Fibroblast of skin of abdomen (primary cell): ENCODE measurements at places on chromosomes 1 and 21.

DNA sequence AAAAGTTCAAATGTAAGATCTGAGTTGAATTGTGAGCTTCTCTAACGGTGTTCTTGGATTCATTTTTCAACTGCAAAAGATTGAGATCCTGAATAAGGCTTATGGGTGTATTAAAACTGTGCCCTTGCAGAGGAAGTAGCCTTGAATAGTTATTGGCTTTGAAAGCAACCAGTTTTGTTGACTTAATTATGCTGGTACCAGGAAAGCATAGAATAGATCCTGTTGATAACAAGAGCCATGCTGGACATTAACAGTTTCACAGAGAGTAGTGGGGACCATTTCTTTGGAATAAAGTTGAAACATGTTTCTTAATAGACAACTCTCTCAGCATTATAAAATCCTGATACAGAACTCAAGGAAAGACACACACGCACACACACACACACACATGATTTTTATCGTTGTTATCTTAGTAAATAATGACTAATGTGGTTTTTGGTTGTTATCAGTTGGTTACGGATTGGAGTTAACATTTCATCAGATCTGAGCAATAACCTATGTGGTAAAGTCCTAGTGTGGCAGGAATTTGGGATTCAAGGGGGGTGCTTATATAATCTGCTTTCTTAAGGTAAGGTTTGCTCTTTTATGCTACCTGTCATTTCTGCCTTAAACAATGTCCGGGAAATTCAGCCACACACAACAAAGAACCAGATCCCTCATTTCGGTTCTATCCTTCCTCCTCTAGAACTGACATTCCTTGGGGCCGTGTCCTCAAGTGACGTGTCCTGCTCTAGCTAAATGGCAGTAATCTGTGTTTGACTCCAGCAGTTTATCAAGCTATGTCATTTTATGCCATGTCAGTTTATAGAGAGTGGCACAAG is 330.9 kb downstream of the CHRM3 start:
- no peak for DNase-seq

GRCh38 chr1:88673446-88673845 is 10.6 kb upstream of the PKN2 start:
- DNase-seq, result no peak

DNA sequence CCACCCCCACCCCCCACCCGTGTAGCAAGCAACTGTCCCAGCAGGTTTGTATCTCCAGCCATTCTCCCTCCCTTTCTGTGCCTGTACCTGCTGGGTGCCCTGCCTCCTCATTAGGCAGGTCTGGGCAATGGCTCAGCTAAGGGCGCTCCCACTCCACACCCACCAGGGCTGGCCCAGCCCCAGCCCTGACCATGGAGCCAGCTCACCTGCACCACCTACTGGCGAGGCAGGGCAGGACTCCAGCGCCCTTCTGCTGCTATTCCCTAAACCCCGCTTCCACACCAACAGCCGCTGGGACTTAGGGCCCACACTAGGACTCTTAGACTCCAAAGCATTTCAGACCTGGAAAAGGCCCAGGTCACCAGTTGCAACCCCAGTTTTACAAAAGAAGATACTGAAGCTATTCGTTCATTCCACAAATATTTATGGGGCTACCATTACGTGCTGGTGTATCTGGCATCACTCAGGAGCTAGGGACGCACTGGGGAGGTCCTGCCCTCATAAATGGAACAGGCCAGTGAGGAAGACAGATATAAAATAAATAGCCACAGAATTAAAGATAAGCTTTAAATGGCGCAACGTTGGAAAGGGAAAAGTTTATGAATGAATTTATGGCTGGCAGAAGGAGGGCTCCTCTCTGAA is 24.0 kb downstream of the PGLYRP3 start:
- DNase-seq, result no peak

GRCh38 chr1:61121631-61122030 is 39.3 kb downstream of the NFIA start:
- DNase-seq, result no peak

- DNase-seq, result no peak
These were observed 74.0 kb upstream of the ARHGEF16 start for GRCh38 chr1:3380469-3380868.

- DNase-seq, result no peak
These were observed 79.0 kb downstream of the CD58 start for GRCh38 chr1:116491700-116492357.

GRCh38 chr1:183004141-183004540 is 19.1 kb upstream of the LAMC1 start:
- no peak for DNase-seq

DNA sequence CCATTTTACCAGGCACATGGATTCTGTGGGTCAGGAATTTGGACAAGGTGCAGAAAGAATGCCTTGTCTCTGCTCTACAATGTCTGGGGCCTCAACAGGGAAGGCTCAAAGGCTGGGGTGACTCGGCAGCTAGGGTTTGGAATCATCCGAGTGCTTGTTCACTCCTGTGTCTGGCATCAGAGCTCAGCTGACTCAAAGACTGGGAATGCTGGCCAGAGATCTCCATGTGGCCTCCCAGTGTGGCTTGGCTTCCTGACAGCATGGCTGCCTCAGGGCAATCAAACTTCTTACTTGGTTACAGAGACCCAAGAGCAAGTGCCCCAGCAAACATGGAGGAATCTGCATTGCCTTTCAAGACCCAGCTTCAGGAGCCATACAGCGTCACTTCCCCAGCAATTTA is 110.5 kb downstream of the TOMM20 start:
- DNase-seq, result peak; percentile 99

DNA sequence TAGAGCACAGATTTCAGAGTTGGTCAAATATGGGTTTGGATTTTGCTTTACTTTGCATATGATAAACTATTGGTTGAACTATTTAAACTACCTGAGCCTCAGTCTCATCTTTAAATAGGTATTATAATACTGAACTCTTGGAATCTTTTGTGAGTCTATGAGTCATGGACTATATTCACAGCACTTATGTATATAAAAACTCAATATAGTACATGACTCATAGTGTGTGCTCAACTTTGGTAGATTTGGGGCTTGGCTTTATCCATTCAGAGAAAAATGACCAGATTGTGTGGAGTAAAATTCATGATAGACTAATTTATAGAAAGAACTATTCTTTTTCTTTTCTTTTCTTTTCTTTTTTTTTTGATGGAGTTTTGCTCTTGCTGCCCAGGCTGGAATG is 28.7 kb downstream of the FCRL3 start:
- no peak for DNase-seq

- peak; percentile 59 for DNase-seq
These were observed 109.4 kb downstream of the KIF26B start for GRCh38 chr1:245264226-245264625.

DNA sequence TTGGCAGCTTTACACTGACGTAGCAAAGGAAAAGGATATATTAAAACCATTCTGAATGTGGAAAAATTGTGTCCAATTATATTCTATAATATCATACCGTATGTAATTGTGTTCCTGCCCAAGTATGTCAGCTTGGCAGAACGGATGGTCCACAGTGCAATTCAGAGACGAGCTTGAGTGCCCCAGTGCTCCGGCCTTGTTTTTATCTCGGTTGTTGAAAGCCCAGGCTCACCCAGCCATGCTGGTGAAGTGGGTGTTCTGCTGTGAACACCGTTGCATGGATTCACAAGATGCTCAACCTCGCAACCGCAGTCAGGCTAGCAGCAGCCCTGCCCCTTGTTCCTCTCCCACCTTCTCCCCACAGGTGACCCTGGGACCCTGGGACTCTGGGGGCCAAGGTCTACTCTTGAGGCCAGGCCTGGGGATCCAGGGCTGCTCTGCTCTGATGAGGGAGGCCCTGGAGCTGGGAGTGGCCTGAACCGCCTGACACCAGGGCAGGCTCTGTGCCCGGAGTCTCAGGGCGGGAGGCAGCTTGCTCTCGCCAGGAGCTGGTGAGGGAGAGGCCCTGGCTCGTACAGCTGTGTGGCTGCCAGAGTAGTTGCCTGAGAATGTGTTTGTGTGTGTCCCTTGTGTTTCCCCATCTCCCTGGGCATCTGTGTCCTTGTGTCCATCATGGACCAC is 11.2 kb downstream of the PTPRF start:
- DNase-seq, result no peak

DNA sequence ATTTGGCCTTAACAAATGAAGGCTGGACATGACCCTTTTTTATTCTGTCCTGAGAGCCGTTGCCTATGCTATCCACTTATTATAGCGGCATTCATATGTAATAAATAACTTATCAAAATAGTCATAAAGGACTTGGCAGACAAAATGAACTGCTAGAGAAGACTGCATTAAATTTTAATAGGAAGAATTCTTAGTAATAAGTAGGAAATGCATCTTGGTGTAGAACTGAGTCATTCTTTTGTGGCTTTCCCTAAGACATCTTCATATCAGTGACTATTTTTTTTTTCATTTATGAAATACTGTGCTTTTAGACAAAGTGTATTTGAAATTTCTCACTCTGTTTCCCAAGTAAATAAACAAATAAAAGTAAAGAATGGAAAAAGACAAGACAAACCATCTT is 45.6 kb downstream of the PBX1 start:
- peak; percentile 61 for DNase-seq

DNA sequence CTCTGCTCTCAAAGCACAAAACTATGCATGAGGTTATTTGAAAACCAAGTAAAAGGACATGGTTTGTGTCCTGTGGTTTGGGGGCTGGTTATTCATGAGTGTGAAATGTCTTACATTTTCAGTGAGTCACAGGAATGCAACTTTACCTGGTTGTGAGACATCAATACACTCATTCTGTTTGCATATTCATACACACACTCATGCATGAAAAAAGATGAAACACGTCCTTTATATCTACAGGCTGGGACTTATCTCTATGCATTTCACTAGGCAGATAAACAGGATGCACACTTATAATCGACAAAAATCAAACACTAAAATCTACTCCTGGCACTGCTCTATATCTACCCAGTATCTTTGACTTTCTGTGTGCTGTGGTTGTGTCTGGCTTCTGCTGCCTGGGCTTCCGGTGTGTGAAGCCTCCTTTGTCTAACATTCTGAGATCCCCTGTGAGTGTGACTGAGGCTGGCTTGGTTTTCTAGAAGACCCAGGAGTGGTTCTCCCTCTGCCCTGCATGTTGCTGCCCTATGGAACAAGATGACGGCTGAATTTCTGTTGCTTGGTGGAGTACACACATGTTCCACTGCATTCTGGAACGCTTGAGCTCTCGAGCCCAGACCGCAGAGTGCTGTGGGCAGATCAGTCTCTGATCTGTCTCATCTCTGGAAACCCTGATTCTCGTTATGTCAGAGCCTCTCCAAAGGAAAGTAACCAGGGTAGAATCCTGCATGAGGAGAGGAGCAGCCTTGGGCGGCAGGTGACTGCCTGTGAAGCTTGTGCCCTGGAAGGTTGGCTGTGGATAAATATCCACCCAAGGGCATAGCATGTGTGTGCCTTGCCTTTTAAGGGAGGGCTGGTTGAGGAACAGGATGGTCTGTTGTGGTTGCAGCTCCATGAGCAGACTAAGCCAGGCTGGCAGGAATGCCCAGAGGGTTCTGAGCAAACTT is 19.7 kb upstream of the FASLG start:
- peak; percentile 96 for DNase-seq
